ENCODE measurements at places on chromosomes 1 and 21.

GRCh38 chr1:167518331-167518700 lies at the start of gene CD247:
Gene CD247, minus strand, starts transcription at chr1:167518529. Its CDS starts 64 bp downstream, at chr1:167518465.
- no peak for DNase-seq

- DNase-seq: no peak
These were observed 58.1 kb downstream of the KIAA0040 start for GRCh38 chr1:175134500-175134899.

- DNase-seq: peak; percentile 97
These were observed 58.2 kb downstream of the WLS start for GRCh38 chr1:68173936-68174737.

- DNase-seq: no peak
These were observed 137.3 kb upstream of the SPAG17 start for GRCh38 chr1:118322331-118322730.

DNA sequence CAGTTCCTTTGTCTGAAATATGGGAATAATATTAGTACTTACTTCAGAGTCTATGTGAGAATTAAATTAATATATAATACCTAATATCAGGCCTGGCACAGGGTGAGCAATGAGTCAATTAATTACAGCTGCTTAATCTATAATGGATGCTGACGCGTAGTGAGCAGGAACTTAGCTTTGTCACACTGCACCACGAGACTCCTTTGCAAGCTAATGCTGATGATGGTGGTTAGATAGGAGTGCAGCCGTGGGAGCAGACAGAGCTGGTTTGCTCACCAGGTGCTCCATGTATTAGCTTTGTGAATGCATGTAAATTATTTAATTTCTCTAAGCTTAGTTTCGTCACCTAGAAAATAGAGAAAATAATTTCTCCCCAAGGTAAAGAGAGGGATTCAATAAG lies 35.1 kb downstream of the KCNJ15 start:
- DNase-seq: no peak

DNA sequence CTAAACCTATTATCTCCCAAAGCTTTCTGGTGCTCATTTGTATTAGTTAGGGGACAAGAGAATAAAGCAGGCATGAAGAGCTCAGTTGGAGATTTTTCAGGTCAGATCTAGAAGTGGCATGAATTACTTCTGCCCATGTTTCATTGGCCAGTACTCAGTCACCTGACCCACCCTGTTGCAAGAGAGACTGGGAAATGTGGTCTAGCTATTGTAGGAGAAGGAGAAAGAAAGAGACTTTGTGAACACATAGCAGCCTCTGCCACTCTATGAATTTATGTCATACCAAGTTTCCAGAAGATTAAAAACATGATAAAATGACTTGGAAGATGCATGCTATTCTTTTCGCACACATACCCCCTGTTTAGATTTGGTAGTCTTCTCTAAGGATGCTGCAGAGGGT lies 302.3 kb upstream of the RUNX1 start:
- no peak for DNase-seq

GRCh38 chr1:42913426-42914091 lies 45.1 kb downstream of the SLC2A1 start:
- peak; percentile 80 for DNase-seq

Data from EL (cell line).